HuH-7.5 (cell line): ENCODE measurements at places on chromosomes 1 and 21.

GRCh38 chr1:1598720-1599029 lies 1.3 kb downstream of the FNDC10 start:
- no peak for DNase-seq

GRCh38 chr1:205582471-205583291 lies 49.1 kb downstream of the ELK4 start:
- no peak for DNase-seq

DNA sequence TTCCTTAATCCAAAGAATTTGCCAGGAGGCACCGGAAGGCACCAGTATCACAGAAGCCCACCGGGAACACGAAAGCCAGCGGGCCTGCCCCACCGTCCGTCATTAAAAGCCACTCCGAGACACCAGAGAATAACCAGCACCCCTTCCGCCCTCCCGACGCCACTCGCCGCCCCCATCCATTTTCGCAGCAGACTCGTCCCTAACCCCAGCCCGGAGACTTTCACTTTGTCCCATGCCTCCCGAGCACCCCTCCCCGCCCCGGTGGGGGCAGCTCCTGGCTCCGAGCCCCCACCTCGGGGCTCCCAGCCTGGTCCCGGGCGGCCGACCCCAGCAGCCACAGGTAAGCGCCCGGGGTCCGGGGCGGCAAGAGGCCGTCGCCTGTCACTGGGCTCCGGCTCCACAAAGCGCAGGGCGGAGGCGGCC lies 105.4 kb downstream of the SLC45A1 start:
- DNase-seq = no peak

- DNase-seq = no peak
These were observed 23.4 kb downstream of the ZNF281 start for GRCh38 chr1:200386416-200386815.
